ENCODE measurements at places on chromosomes 1 and 21.

GRCh38 chr1:23470282-23471070 lies 13.5 kb downstream of the ASAP3 start:
- no peak for DNase-seq

DNA sequence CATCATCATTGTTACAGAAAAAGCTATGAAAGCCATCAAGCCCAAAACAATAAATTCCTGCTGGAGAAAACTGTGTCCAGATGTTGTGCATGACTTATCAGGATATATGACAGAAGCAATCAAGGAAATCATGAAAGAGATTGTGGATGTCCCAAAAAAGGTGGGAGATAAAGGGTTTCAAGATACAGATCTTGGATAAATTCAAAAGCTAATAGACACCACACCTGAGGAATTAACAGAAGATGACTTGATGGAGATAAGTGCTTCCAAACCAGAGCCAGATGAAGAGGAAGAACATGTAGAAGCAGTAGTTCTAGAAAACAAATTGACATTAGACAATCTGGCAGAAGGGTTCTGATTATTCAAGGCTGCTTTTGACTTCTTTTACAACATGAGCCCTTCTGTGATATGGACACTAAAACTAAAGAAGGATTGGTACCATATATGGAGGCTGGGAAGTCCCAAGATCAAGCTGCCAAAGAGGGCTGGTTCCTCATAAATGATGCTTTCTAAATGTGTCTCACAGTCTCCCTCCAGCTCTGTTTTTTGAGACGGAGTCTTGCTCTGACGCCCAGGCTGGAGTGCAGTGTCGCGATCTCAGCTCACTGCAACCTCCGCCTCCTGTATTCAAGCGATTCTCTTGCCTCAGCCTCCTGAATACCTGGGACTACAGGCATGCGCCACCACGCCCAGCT lies 32.1 kb upstream of the LRIG2 start:
- no peak for DNase-seq

GRCh38 chr1:220879509-220880361 lies 492 bp downstream of the HLX start:
- DNase-seq: no peak

- no peak for DNase-seq
Measured at GRCh38 chr1:63642901-63643300, 49.7 kb downstream of the PGM1 start.

DNA sequence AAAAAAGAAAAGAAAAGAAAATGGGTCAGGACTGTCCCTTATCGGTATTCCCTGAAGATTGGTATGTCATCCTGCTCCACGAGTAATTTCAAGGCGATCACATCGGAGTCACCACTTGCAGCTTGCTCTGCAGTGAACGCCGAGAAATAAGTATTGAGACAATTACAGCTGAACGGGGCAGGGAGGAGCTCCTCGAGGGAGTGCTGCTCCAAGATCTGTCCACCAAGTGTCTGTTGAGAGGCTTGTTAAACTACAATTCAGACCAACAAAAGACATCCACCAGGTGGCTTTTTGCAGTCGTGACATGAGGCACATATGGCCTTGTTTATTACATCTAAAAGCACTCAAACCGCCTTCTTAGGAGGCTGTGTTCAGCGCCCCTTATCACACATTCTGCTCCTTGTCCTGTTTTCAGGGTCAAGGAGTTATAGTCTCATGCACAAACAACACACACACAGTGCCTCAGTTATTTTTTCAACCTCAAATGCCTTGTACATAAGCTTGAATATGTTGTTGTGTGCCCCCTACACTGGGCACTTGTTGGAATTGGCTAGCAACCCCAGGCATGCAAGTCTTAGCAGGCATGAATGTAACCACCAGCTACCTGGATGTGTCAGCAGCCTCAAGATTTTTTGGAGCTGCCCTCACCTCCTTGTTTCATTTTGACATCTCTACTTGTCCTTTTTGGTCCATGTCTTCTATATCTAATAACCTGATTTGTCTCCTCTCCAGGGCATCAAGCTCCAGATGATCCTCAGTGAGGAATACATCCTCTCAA lies 13.0 kb upstream of the CD48 start:
- no peak for DNase-seq

DNA sequence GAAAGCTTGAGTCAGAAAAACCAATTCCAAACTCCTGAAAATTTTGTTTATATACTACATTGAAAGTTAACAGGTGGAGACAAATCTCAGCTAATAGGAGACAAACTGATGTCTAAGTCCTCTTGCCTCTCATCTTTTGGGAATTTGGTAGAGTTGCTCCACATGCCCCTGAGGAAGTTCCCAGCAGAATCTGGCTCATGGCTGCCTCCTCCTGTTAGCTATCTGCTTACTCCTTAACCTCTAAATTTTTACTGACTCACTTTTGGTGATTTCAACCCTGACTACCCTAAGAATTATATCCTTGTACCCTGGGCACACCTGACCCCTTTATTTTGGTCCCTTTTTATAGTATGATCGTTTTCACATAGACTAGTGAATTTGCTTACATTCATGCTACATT lies 633.7 kb upstream of the USP24 start:
- DNase-seq: no peak

DNA sequence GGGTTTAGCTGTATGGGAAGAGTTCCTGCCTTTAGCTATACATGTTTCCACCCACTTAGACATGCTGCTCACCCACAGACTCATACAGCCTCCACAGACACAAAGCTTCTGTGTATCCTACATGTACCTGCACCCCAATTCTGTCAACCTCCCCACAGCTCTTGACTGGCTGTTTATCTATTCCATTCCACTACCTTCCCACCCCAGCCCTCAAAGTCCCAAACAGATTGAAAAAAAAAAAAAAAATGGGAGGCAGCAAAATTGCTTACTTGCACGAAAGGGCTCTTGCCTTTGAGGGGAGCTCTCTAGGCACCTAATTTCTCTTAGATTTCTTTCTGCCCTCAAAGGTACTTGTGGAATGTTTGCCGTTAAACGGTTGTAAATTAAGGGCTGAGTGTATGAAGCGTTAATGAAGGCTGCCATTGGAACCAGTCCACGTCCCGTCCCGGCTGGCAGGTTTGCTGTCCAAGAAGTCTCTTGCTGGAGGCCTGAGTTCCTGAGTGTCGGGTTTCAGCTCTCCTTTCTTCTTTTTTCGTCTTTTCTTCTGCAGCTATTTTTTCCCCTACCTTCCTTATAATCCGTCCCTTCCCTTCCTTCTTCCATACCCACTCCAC lies 43.6 kb downstream of the PBX1 start:
- no peak for DNase-seq

- no peak for DNase-seq
Measured at GRCh38 chr1:60949154-60949825, 133.1 kb upstream of the NFIA start.

DNA sequence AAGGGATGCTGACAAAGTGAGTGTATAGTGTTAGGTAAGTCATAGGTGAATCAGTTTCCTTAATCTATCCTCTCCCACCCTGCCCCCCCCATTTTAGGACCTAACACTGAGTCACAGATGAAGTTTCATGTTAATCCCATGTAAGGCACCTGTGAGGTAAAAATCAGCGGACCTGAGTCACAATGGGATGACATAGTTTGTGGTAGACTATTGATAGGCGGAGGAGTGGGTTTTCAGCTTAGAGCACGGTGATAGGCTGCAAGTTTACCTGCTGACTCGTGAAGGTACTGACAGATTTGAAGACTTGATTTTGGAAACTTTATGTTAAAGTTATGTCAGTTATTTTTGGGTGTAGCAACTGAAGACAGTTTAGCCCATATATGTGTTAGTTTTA lies 1.7 kb downstream of the TOR1AIP1 start:
- peak; percentile 63 for DNase-seq

- DNase-seq: no peak
Measured at GRCh38 chr1:58975888-58976287, 192.0 kb upstream of the JUN start.

GRCh38 chr1:27471477-27471876 lies 18.5 kb downstream of the WASF2 start:
- no peak for DNase-seq

GRCh38 chr1:217029281-217030157 lies 306.3 kb upstream of the ESRRG start:
- no peak for DNase-seq

DNA sequence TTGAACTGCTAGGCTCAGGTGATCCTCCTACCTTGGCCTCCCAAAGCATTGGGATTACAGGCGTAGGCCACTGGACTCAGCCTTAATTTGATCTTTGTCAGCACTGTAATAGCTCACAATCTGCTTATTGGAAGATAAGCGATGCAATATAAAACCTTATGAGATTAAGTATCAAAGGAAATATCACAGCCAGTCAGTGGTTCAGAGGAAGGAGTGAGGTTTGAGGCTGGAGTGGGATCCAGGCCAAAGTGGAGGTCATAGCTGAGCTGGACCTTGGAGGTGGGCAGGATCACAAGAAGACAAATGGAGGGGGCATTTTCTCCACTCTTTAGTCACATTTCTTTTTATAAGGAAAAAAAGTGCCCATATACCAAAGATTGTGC lies 228.5 kb downstream of the RHOU start:
- DNase-seq: no peak

- DNase-seq: no peak
Measured at GRCh38 chr1:209376774-209377173, 206.7 kb upstream of the CAMK1G start.

DNA sequence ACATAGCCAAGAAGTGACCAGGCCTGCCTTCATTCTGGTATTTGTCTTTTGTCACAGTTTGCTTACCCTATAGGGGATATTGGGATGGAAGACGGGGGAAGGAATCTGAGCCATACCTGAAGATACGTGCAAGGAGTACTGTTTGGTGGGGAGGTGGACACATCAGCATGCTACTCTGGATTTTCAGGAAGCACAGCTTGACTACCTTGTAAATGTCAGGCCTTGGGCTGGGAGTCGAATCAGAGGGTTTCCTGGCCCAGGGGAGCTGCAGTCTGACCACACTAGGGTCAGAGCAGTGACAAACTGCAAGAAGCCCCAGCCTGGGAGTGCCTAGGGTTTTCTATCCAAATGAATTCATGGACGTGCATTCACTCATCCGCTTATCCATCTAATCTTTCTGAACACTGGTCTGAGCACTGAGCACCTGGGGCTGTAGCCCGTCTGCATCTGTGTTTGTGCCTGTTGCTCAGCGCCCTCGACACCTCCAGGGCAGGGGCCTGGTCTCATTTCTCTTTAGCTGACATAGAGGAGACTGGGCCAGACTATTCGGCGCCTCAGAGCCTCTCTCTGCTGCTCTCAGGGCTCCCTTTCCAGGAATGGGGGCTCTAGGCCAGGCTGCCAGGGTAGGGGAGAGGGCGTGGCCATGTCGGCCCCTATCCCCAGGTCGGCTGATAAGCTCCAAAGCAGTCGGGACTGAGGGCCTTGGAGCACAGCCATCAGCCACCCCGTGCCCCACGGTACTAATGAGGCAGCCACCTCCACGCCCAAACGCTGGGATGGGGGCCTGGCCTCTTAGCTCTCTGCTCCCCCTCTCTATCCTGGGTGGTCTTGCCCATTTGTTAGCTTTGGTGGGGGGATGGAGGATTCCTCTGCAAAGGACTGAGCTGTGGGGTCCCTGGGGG lies 47.0 kb upstream of the SLC2A1 start:
- DNase-seq: no peak

GRCh38 chr21:19489930-19490329 lies 1086.3 kb upstream of the TMPRSS15 start:
- DNase-seq: no peak

GRCh38 chr21:15247613-15248012 lies 182.8 kb upstream of the NRIP1 start:
- DNase-seq: no peak

DNA sequence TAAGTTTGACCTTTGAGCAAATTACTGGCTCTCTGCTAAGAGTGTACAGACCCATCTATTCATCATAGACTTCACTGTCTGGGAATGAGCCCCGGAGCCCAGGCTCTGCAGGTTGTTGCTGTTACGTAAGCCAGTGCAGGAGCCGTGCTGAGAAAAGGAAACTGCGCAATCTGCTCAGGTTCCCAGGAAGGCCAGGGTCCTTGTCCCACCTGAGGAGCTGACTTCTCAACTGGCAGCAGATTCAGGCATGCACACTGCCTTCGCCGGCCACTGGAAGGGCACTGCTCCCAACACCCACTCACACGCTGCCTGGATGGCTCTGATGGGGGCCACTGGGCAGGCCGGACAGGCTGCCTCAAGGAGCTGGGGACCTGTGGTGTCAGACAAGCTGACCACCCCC lies 19.5 kb downstream of the RCAN1 start:
- DNase-seq: no peak
